Osteocyte (in vitro differentiated cells): ENCODE measurements at places on chromosomes 1 and 21.
A peak's percentile ranks its signal among the peaks of the same experiment; 100 is the strongest.

- DNase-seq = no peak
These were observed 88.0 kb upstream of the ZNF648 start for GRCh38 chr1:182149411-182149965.

- DNase-seq = no peak
These were observed 9.6 kb upstream of the IL20 start for GRCh38 chr1:206855859-206856258.

DNA sequence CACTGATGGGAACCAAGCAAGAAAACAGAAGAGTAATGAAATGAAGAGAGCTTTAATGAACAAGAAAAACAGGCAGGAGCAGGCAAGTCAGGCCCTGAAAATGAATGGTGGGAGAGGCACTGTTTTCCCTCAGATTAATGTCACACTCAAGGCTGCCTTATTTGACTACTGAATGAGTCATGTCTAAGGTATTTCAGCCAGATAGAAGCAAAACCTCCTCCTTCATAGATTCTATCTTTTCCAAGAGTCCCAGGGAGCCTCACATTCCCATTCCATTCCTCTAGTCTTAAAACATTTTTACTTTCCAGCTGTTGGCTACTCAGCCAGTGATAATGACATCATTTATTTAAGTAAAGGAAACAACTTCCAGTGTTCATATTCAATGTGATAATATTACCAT is 228.4 kb upstream of the NRIP1 start:
- no peak for DNase-seq

- no peak for DNase-seq
These were observed 34.9 kb downstream of the IGSF21 start for GRCh38 chr1:18142471-18142870.

GRCh38 chr1:44043176-44044070 is 12.2 kb upstream of the SLC6A9 start:
- no peak for DNase-seq

GRCh38 chr1:22534951-22535350 is 28.3 kb upstream of the EPHA8 start:
- no peak for DNase-seq

- no peak for DNase-seq
These were observed 108.9 kb downstream of the CDC7 start for GRCh38 chr1:91609551-91609950.

GRCh38 chr1:183622884-183623785 is 12.4 kb downstream of the ARPC5 start:
- DNase-seq = no peak

DNA sequence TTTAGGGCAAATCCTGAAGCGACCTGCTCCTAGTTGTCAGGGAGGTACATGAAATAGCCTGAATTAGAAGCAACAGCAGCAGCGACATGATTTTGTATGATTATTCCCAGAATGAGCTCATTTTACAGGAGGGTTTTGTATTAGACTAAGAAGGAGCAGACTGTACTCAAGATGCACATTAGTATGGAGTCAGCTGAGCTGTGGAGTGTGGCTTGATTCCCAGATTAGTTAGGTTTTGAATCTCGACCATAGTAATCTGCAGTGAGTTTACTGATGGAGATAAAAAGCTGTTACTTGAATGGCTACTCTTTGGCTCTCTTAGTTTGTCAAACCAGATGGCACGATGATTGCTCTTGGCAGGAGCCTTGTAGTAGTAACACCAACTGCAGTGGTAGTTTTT is 143.1 kb downstream of the PHTF1 start:
- no peak for DNase-seq

- no peak for DNase-seq
These were observed 24.9 kb upstream of the PDXK start for GRCh38 chr21:43693981-43694380.

DNA sequence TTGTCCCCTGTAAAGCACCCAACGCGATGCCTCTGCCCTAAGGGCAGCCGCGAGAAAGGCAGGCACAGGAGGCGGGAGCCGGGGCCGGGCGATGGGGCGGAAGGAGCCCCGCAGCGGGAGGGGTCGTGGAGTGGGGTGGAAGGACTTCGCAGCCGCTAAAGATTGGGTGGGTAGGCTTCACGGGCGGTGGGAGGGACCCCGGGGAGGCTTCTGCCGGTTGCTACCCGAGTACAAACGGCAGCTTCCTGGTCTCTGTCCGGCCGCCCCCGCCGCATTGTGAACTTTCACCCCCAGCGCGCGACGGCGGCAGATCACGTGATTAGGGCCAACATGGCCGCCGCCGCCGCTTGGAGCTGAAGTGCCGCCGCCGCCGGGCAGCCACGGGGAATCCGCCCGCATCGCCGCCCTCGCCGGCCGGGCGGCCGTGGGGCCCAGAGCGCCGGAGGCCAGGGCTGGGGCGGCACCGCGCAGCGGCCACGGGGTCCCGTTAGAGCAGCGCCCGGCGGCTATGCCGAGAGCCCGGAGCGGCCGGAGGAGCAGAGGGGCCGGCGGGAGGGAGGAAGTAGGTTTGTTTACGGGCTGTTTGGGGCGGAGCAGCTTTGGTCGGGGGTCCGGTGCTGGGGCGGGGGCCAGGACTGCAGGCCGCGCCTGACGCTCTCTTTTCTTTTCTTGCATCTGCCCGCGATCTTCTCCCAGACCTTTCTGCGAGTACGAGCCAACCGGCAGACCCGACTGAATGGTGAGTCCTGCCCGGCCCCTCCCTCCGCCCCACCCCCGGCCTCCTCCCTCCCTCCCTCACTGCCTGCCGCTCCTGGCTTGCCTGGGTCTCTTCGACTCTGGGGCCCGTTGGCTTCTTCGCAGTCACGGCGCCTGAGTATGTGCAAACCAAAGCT is 42.4 kb downstream of the TMEM53 start:
- peak; percentile 96 for DNase-seq

- DNase-seq = no peak
These were observed 27.3 kb upstream of the OTUD3 start for GRCh38 chr1:19854866-19855265.

DNA sequence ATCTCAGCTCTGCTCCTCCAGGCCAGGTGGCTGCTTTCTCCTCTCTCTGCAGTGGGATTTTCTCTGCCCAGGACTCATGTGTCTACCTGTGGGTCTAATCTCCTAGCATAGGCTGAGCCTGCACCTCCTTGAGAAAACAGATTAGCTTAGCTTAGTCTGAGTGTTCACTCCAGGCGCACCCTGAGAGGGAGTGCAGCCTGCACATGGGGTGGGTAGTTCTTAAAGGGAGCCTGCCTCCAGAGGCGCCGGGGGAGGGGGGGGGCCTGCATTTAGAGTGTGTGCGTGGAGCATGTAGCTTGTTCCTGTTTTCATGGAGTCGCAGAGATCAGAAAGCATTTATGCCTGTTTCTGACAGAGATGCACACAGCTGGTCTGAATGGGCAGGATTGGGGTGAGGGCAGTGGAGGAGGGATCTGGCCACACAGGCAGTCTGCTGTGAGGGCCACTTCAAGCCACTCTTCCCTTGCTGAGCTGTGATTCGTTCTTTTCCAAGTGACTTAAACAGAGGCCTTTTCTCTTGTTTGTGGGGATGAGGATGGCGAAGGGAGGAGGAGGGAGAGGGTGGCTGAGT is 45.2 kb downstream of the GALNT2 start:
- DNase-seq = no peak

GRCh38 chr1:175353066-175353465 is 160.5 kb upstream of the KIAA0040 start:
- no peak for DNase-seq

DNA sequence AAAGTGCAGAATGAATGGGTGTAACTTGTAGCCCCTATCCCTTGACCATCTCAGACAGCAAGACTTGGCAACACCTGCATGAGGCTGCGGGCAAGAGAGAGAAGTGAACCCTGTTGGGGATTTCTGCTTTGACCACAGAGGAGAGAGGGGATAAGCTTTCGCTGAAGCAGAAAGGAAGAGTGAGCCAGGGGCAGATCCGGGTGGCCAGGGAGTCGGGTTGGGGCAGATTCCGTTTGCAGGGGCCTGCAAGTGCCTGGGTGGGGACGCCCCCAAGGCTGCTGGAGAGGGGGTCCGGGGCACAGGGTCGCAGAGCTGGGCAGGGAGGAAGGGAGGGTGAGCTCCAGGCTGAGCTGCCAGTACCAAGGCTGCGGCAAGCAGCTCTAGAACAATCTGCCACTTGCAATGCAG is 25.3 kb upstream of the PIK3CD start:
- DNase-seq = no peak

DNA sequence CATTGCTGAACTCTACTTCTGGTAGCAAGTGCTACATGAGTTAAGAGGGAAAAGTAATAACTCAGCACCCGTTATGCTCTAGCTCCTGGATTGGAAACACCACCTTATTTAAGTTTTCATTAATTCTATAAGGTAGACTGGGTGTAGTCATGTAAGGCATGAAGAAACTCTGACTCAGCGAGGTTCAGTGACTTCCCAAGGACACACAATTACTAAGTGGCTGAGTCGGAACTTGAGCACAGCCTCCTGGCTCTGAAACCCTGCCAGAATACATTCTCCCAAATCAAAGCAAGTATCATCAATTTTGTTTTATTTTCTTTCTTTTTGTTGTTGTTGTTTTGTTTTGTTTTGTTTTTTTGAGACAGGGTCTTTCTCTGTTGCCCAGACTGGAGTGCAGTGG is 29.1 kb upstream of the SCCPDH start:
- no peak for DNase-seq

GRCh38 chr1:37999430-38000232 is 5.7 kb downstream of the FHL3 start:
- DNase-seq = no peak

GRCh38 chr1:199490769-199491527 is 536.6 kb upstream of the NR5A2 start:
- no peak for DNase-seq

GRCh38 chr1:23817633-23818032 is 7.6 kb downstream of the HMGCL start:
- DNase-seq = no peak

GRCh38 chr1:55466921-55467320 is 251.8 kb upstream of the USP24 start:
- no peak for DNase-seq

GRCh38 chr1:114490274-114490693 is 20.7 kb downstream of the TRIM33 start:
- no peak for DNase-seq

- no peak for DNase-seq
These were observed 36.9 kb downstream of the NSL1 start for GRCh38 chr1:212754680-212755079.

- DNase-seq = no peak
These were observed 19.5 kb downstream of the ZMYM4 start for GRCh38 chr1:35287807-35288640.

GRCh38 chr1:37308031-37308960 is 166.1 kb upstream of the ZC3H12A start:
- DNase-seq = no peak

DNA sequence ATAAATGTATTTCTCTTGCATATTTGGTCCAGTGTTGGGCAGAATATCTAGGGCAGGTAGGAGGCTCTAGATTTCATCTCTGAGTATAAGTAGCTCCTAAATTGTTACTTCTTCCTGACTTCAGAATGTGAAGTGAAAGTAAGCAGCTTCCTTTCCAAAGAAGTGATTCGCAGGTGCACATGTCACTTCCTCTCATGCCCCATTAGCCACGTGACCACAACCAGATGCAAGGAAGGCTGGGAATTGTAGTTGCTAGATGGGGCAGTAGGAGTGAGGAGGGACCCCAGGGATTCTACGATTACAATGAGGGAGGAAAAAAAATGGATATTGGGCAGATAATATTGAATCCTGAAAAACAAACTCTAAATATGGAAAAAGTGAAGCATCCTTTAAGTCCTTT is 113.2 kb upstream of the CYYR1 start:
- DNase-seq = no peak

GRCh38 chr1:81424061-81424460 is 376.7 kb upstream of the ADGRL2 start:
- no peak for DNase-seq

GRCh38 chr1:84991097-84991920 is 5.6 kb downstream of the MCOLN2 start:
- DNase-seq = no peak

DNA sequence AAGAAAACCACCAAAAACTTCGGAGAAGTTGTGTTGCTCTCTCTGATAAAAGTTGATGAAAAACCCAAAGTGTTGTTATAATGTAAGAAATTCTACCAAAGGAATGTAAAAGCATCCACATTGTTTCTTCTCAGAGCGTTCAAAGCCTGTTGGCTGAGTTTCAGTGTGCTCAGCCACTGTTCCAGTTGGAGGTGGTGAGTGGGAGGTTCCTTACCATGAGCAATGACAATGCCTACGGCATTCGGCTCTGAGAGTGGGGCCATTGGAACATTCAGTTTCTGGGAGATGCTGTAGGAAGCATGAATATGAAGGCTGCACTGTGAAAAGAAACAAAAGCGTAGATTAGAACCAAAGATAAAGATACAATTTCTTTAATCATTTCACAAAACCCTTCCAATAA is 20.5 kb upstream of the MYBPHL start:
- no peak for DNase-seq
